Renal cortical epithelial cell (primary cell): ENCODE measurements at places on chromosomes 1 and 21.
A peak's percentile ranks its signal among the peaks of the same experiment; 100 is the strongest.

GRCh38 chr1:233613252-233614172, at the start of gene KCNK1:
Gene KCNK1 (plus strand): TSS chr1:233614106. CDS start chr1:233614172, 66 bp downstream.
- peak; percentile 97 for DNase-seq

DNA sequence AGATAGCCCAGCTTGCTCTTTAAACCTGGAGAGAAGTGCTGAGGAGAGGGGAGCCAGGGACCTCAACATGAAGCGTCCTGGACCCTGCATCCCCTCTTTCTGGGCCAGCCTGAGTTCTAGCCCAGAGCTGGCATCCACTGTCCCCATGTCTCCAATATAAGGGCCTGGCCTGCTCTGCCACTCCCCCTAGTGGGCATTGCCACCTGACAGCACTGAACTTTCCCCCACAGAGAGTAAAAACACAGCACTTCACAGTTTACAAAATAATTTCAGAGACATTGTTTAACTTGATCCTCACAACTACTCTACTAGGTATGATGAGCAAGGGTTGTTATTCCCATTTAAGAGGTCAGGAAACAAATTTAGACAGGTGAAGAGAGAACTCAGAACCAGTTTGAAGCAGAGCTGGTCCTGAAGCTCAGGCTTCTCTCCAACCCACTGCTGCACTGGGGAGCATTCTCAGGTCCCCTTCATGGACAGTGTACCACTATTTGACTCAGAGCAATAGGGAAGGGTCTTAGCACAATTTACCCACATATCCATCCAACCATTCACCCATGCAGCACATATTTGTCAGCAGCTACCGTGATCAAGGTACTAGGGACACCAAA, 151.2 kb downstream of the DMRTA2 start:
- DNase-seq, result no peak

DNA sequence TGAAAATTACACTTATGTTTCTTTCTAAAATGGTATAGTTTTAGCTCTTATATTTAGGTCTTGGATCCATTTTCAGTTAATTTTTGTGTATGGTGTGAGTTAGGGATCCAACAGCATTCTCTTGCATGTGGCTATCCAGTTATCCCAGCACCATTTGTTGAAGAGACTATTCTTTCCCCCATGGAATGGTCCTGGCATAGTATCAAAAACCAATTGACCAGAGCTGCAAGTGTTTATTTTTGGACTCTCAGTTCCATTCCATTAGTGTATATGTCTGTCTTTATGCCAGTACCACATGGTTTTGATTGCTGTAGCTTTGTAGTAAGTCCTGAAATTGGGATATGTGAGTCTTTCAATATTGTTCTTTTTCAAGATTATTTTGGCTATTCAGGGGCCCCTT, 14.3 kb downstream of the TTLL10 start:
- peak; percentile 19 for DNase-seq

DNA sequence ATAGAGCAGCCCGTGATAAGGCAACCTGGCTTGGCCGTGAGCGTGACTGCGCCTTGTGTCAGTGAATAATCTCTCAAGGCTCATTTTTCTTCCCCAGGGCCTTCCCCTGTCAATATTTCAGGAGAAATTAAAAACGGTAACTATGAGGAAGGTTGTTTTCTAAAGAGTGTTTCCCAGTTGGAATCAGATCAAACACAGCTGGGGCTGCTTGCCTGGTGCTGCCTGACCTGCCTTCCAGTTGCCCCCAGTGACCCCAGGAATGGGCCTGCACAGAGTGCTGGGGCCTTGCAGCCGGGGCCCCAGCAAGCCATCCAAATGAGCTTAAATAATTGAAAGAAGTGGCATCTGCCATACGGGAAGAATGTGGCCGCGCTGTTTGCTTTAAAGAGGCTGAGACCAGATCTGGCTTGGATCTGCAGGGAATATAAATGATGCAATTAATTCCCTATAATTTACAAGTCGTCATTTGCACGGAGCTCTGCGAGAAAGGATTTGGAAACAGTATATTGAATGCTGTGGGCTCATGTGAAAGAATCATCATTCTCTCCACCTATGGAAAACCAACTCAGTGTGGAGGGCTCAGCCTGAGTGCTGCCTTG, 203.9 kb downstream of the C1orf94 start:
- no peak for DNase-seq

DNA sequence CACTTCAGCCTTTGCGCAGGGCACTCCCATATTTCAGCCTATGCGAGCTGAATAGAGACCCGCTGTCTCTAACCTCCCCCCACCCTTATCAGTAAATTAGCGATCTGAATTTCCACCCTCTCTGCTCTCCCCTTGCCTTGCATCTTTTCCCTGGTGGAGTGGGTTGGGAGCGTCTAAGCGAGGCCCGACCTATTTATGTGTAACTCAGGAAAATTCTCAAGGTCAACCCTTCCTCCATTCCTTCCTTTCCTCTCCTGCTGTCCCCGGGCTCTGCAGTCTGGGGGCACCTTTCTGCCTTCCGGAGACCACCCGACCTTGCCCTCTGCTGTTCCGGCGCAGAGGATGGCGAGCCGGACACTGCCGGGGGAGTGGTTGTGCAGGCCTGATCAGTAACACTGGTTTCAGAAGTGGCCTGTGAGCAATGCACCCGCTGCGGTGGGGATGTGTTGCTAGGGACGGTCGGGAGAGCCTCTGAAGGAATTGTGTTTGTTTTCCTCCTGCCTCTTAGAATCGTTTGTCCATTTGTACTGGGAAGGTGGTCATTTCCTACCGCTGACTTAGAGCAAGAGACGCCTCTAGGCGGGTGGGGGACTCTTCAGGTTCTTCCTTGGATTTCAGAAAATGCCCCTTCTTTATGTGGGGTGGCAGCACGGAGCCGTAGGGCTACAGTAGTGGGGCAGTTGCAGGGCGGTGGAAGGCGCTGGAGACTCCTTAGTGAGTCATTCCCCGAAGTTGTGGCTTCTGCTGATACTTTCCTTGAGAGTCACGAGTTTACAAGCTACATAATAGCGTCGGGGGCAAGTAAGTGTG, 513 bp downstream of the MGST3 start:
- DNase-seq, result peak; percentile 88
